ENCODE measurements at places on chromosomes 12 and 14.

DNA sequence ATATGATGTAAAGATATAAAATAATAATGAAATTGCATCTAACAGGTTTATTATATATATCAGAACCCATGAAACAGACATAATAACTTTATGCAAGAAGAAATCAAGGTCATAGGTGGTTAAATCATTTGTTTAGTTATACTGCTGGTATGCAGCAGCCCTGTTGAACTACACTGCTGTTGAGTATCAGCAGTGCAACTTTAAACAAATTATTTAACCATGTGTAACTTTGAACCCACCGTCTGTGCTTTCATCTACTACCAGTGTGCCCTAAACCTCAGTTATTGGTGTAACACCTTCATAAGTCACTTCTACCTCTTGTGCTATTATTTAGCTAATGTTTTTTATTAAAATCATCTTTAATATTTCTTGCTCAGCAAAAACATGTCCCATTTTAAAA is 262.3 kb upstream of the CRY1 start:
- no peak for DNase-seq

- DNase-seq = peak; percentile 92
Measured at GRCh38 chr14:67940486-67941455, 121.2 kb downstream of the RAD51B start.

- no peak for DNase-seq
Measured at GRCh38 chr12:98156697-98157096, 358.7 kb upstream of the TMPO start.

DNA sequence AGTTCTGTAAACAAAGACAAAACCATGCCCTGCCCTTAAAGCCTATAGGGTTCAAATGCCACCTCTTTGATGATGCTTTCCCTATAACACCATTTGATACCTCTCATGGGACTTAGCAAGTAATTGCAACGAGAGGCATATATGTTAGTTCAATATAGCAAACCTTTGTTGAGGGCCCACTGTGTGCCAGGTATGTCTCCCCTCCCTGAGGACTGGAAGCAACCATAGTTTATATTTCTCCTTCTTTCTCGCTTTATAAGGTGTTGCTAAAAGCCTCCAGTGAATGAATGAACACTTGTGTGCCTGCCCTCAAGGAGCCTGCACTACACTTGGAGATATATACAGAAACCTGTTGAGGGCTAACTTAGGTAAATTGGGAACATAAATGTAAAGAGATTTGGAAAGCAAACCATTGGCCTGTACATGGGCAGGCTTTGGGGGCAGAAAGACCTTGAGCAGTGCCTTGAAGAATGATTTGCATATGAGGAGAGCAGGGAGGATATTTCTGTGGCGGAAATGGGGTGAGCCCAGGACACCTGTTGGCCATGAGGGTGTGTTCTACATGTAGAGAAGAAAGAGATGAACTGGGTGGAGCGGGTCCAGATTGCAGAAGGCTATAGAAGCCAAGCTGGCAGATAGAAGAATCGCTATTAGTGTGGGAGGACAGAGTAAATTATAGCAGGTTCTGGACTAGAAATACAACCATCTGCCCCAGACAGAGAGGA is 1.8 kb upstream of the CKAP4 start:
- DNase-seq = no peak

GRCh38 chr14:50533241-50533705 is 904 bp upstream of the MAP4K5 start:
- peak; percentile 17 for DNase-seq

- DNase-seq = no peak
Measured at GRCh38 chr12:97229004-97229403, 233.6 kb upstream of the RMST start.

DNA sequence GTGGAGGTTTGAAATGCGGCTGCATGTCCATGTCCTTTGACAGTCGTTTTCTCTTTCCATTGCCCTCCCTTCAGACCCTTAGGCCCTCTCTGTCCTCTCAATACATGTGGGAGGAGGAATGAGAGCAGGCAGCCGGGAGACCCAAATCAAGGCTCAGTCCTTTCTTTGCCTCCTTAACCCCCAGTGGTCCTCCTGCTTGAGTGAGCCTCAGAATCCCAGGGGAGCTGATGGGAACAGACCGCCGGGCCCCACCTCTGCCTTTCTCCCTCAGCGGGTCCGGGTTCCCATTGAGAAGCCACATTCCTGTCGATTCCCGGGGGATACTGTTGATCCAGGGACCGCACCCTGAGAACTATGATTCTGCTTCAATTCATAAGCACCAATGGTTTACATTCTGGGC is 77.9 kb upstream of the RFLNA start:
- no peak for DNase-seq

GRCh38 chr14:36339816-36340215 is 19.4 kb upstream of the MBIP start:
- no peak for DNase-seq

DNA sequence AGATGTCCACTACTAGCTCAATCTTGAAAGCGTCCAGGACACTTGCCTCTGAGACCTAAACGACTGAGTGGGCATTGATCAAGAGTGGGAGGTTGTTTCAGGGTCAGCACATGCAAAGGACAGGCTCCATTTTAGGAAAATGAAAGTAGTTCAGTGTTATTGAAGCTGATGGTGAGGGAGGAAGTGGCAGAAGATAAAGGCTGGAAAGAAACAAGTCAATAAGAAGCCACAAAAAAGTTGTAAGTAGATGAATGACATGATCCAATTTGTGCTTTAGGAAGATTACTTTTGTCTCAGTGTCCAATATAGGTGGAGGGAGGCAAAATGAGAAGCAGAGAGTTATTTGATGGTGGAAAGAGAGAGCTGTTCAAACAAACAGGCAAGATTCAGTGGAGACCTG is 22.0 kb downstream of the GPR65 start:
- no peak for DNase-seq

GRCh38 chr12:57781244-57781643 is 1.3 kb upstream of the TSFM start:
- DNase-seq = no peak

- no peak for DNase-seq
Measured at GRCh38 chr12:64457032-64457431, 5.1 kb downstream of the TBK1 start.

GRCh38 chr12:65568517-65568916 is 255.8 kb upstream of the HMGA2 start:
- no peak for DNase-seq

DNA sequence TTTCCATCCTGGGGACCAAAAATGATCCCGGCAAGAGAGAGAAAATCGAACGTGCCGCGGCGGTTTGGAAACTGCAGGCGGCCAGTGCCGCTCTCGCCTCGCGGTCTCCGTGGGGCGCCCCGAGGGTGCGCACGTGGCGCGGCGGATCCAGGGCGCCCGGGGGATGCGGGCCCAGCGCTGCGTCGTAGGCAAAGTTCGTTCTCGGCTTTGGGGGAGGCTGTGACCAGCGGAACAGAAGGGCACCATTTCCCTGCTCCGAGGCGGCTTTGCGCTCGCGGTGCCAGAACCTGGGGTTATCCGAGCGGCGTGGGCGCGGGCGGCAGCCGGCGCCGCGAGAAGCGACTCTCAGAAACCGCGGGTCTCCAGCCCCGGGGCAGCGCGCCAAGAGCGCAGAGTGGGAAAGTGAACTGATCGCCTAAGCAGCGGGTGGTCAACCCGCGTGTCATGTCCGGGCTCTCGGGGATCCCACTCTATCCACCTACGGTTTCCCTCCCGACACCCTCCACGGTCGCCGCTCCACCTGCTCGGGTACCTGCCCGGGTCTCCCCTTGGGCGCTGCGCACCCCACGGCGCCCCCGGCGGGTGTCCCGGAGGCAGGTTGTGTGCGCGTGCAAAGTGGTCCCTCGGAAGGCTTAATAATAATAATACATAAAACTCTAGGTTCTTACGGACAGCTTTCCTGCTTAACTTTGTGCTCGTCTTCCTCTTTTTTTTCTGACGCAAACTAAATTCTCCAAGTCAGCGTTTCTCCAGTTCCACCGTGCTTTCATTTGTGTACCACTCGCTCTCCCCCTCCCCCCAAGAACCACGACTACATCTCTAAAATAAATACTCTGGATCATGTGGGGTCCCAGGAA is 1.2 kb downstream of the ESRRB start:
- DNase-seq = no peak

DNA sequence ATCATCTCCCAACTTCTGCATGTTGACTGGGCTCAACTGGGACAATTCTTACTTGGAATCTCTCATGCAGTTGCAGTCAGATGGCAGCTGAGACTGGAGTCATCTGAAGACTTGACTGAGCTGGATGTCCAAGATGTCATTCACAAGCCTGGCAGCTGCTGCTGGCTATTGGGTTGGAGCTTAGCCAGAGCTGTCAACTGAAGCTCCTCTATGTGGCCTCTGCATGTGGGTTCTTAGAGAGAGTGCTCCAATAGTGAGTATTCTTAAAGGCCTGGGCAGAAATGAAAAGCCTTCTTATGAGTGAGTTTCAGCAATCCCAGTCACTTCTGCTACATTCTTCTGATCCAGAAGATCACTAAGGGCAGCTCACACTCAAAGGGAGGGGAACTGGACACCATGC is 440.9 kb downstream of the LRIG3 start:
- DNase-seq = peak; percentile 34

DNA sequence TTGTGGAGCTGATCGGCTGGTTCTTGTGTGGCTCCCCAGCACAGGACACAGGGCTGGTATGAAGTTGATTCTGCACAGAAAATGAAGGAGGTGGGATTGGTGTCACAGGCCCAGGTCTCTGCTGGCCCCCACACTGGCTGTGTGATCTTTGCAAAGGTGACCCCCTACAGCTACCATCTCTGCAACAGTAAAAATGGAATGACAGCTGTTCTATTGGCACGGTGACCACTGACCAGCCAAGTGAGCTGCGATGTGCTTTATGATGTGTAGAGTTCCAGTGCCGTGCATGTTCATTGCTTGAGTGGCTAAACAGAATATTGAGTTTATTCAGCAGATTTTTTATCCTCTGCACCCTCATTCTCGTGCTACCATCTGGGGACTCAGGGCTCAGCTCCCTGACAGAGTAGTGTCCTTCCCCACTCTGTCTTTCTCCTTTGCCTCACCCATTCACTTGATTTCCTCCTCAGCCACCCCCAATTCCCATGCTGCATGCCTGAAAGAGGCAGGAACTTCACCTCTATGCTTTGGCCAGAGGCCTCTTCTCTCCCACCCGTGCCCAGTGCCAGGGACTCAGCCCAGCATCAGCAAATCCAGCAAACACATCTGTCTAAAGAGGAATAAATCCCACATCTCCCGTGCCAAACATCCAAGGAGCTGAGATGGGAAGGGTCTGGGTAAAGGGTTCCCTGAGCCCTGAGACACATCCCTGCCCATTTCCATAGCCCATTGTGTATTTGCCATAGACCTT is 21.2 kb downstream of the C14orf132 start:
- DNase-seq = no peak

DNA sequence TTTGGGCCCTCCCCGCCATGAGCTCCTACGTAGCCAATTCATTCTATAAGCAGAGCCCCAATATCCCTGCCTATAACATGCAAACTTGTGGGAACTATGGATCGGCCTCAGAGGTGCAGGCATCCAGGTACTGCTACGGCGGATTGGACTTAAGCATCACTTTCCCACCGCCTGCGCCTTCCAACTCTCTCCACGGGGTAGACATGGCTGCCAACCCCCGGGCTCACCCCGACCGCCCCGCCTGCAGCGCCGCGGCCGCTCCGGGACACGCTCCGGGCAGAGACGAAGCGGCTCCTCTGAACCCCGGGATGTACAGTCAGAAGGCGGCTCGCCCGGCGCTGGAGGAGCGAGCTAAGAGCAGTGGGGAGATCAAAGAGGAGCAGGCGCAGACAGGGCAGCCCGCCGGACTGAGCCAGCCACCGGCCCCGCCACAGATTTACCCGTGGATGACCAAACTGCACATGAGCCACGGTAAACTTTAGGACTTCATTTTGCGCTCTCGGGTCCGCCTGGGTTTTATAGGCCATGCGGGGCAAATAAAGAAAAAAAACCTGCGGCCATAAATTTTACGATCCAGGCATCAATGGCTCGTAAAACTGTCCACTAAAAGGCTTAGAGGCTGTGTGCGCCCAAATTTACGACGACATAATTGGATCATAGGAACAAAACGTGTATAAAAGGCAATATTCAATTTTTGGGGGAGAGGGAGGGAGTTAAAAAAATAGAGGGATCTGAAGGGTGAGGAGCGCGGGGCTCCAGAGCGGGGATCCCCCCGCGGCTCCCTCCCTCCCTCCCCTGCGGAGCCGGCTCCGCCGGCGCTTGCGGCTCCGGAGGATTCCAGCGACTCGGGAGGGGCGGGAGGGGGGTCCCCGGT is 493 bp downstream of the HOXC5 start:
- DNase-seq = peak; percentile 82

- DNase-seq = no peak
Measured at GRCh38 chr12:104727726-104728465, 230.2 kb downstream of the SLC41A2 start.

DNA sequence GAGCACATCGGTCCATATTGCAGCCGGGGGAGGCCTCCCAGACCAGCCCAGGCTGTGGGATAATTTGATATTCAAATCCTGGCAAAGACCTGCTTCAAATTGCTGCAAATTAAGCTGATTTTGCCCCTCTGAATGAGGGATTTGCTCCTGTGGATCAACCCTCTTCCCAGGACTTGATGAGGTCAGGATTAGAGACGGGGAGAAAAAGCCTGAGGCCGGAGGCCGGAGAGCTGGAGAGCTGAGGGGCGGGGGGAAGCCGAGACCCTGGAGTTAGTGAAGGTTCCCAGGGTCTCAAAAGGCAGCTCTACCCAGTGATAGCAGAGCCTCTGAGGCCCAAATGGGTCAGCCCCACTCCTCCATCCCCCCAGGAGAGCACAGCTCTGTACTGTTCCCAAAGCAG is 17.5 kb upstream of the VSX2 start:
- no peak for DNase-seq

DNA sequence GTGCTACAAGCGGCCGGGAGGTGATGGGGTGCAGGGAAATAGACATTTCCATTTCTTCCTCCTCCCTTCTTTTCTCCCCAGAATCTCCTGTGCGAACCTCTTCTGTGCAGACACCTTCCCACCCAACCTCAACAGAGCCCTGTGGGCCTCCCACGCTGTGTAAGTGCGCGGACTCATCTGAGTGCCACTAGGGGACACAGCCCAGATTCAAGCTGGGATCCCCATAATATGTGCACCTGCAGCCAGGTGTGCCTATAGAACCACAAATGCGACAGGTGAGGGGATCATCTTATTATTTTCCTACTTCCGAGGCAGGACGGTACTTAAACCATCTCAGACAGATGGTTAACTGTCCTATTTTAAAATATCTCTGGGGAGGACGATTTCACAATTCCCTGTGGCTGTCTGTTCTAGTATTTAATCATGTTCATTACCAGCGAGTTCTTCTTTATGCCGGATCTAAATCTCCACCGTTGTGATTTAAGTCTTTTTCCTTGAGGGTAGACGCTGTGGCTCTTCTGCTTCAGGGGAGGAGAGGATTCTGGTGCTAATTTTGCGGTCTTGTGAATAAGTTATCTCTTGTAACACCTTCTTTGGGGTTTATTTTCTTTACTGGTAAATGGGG is 17.2 kb upstream of the CACNA1C start:
- DNase-seq = no peak

DNA sequence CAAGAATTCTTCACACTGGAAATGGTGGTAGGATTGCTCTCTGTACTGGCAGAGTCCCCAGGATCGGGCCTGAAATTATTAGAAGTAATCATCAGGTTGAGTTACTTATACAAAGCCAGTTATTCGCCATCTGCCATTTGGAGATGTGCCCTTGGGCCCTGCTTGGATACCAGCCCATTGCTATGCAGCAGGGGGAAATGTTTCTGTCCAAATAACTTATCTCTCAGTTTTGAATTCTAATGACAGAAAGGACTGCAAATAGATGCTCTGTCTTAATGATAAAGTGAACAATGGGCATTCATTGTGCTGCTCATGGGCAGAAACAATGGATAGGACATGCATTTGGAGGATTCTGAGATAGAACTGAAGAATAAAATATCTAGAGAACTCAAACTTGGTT is 139.1 kb upstream of the PELI2 start:
- no peak for DNase-seq

All from muscle of back (tissue), 13 donors.